Naive thymus-derived CD4-positive, alpha-beta T cell (primary cell): ENCODE measurements at places on chromosomes 1 and 21. TPM values are rescaled to one million over a fixed set of nuclear protein-coding genes. Genes with fewer than 3 reads are reported as not detected.

DNA sequence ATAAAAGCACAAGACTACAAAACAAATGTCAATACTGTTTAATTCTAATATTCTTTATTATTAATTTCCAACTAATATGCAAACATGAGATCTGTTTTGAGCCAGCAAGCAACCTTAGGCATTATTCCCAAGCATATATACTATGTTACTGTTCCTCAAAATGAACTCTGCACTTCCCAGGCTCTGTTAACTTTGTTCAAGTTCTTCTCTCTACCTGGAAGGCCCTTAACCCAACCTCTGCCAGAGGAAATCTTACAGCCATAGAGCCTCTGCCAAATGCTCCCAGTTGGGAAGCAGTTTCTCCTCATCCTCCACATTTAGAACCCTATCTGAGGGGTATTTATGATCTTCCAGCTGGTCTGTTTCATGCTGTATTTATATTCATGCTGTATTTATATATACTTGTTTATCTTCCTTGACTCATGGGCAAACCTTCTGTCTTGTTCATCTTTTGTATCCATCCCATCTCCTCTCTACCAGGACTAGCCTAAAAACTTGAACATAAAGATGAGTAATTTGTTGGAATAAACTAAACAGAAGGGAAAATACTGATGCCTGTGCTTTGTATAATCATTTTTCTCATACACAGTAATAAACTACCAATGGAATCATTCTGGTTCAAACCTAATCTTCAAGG lies 5.3 kb downstream of the IVNS1ABP start:
- no peaks in the 10 kb centered on the region for H3K27me3 ChIP-seq
- H3K36me3 ChIP-seq: peaks cover 43% of the 10 kb centered on the region
- H3K4me3 ChIP-seq: no peak overlapping the region
- no peak overlapping the region for H3K27ac ChIP-seq
- H3K4me1 ChIP-seq: peaks cover 33% of the 10 kb centered on the region

Gene NAV1
- total RNA-seq: 2.3 and 3.5 TPM in 2 replicates

Gene CCDC185
- total RNA-seq: not detected

Gene PEAR1
- total RNA-seq: 0.22 and 0.33 TPM in 2 replicates

Gene SEC16B
- total RNA-seq: 0.31 TPM in 1 of 2 replicates, not detected in the other
